Suppressor macrophage treated with lipopolysaccharide for 1 hour (primary cell): ENCODE measurements at places on chromosomes 7 and 10.

DNA sequence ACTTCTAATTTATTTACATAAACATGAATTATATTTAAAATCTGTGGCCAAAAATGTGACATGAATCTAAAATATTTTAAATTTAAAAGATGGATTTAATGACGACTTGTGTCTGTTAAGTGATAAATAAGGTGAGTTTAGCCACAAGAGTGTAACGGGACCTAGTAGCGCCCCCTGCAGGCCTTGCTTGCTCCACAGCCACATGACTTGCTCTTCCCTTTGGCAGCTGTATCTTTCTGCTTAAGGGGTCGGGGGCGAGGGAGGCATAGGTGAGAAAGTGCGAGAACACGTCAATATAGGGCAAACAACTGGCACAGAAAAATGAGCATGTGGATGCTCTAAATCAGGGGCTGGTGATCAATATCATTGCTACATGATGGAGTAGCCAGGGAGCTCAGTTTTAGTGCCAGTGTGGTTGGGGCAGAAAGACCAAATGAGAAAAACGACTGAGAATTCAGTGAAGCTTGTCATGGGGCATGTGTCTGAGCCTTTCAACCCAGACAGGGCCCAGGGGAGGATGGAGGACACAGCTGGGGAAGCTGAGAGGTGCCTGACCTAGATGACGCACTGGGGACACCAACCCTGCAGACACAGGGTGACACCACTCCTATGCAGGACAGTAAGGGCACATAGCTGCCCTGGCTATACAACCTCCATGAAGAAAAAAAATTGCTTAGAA is 49.8 kb downstream of the PAXIP1 start:
- DNase-seq, result peak; percentile 78

- no peak for DNase-seq
Observed at GRCh38 chr10:94288361-94289101, 74.2 kb downstream of the NOC3L start.

DNA sequence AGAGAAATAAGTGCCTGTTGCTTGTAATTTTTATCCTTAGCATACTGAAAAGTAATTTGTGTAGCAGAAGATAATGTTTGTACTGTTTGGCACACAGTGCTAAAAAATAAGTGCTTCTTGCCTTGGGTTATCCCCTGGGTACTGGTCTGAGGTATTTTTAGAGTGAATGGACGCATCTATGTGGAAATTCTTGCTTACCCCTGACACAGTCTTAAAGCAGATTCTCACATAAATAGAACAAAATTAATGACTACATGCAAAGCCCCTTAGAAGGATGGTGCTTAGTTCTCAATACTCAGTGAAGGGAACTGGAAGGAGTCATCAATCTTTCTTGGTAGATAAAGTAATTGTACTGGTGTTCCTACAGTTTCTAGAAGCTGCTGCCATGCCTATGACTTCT is 548.6 kb downstream of the ARL4A start:
- no peak for DNase-seq

DNA sequence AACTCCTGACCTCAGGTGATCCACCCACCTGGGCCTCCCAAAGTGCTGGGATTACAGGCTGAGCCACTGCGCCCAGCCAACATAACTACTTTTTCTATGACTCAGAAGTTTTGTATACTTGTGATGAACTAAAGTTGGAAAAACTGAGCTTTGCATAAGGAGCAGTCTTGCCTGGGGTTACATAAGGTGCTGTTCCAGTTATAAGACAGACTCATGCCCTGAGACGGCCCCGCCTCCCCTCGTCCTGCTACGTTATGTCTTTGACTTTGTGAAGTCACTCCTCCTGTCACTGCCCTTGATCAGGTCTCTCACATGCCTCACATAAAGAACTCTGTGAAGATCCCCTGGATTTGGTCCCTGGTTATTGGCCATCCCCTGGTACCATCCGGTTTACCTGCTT is 40.4 kb upstream of the OPN4 start:
- no peak for DNase-seq

GRCh38 chr10:125004571-125005311 is 62.8 kb downstream of the ZRANB1 start:
- no peak for DNase-seq

DNA sequence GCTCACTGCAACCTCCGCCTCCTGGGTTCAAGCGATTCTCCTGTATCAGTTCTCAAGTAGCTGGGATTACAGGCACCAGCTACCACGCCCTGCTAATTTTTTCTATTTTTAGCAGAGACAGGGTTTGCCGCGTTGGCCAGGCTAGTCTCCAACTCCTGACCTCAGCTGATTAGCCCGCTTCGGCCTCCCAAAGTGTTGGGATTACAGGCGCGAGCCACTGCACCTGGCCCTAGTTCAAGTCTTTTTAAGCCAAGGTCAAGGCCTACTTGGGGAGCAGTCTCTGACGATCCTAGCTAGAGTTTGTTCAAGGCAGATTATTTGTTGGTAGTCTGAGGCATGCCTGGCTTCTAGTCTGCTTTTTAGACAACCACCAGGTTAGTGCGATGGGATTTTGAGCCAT is 709.5 kb upstream of the COBL start:
- DNase-seq, result no peak

GRCh38 chr7:39923091-39923490 is 27.0 kb upstream of the CDK13 start:
- no peak for DNase-seq

DNA sequence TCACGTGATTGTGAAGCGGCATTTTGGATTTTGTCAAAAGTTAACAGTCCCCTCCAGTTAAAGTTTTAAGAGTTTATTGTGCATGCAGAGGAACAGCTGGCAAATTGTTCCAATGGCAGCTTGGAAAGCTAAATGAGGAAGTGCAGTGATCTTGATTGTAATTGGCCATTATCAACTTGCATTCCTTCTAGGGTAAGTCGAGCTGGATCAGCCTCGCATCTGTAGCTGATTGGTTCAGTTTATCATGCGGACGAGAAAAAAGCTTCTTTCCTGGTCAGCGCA is 566 bp downstream of the ZNF789 start:
- peak; percentile 70 for DNase-seq

GRCh38 chr7:234051-234707 is 41.8 kb downstream of the FAM20C start:
- DNase-seq, result no peak

- DNase-seq, result peak; percentile 80
Observed at GRCh38 chr10:91251430-91252056, 31.1 kb downstream of the PCGF5 start.

GRCh38 chr7:81887098-81888090 is 117.5 kb upstream of the HGF start:
- peak; percentile 11 for DNase-seq

GRCh38 chr7:105325216-105325904 is 63.4 kb downstream of the SRPK2 start:
- peak; percentile 68 for DNase-seq

GRCh38 chr10:22630234-22631174 is 83.9 kb downstream of the PIP4K2A start:
- peak; percentile 88 for DNase-seq

DNA sequence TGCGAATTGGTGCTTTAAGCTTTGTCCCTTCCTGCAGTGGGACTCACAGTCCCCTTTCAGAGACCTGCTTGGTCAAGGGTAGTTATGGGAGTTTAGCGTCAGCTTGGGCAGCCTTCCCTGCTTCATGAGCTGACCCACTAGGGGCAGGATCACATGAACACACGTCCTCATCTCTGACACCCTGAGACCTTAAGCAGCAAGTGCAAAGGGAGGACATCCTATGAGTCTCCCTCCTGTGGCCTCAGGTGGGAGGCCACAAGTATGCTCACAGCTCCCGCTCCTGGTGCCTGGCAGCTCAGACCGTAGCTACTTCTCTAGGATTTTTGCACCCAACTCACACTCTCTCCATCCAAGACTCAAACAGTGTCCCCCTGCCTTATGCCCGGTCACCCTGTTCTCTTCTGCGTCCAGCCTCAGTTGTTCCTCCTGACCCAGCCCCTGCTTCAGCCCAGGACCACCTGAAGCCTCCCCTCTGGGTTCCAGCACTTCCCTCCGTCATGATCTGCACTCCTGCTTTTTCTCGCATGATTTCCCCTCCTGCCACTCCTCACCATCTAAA is 136.6 kb upstream of the FAM20C start:
- no peak for DNase-seq

DNA sequence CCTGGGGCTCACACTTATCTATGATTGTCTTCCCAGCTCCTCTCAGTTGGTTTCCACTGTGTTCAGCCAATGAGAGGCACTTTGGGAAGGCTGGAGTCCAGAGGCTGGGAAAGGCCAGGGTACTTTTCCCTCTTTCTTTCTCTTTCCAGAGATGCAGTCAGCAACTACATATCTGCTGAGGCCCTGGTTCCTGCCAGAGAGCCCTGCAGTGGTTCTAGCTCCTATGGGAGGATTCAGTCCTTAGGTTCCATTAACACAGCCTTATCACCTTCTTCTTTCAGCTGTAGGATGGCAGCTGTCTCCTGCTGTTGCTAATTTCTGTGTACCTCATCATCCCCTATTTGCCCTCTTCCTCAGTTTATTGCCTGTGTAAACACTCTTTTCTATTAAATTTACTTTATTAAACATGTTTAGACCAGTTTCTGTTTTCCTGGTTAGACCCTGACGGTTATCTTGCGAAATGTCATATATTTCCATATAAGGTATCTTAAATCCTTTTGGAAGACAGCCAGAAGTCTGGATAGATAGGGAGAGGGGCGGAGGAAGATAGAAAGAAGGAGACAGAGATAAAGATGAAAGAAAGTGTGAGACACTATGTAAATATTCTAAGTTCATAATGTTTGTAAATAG is 100.3 kb downstream of the HGF start:
- DNase-seq, result no peak

- no peak for DNase-seq
Observed at GRCh38 chr10:89942217-89942616, 240.8 kb downstream of the KIF20B start.

- DNase-seq, result no peak
Observed at GRCh38 chr7:43232366-43232765, 119.9 kb downstream of the HECW1 start.

- DNase-seq, result no peak
Observed at GRCh38 chr7:3005257-3005656, 38.4 kb downstream of the CARD11 start.

- no peak for DNase-seq
Observed at GRCh38 chr10:58010073-58010702, 257.5 kb downstream of the IPMK start.

DNA sequence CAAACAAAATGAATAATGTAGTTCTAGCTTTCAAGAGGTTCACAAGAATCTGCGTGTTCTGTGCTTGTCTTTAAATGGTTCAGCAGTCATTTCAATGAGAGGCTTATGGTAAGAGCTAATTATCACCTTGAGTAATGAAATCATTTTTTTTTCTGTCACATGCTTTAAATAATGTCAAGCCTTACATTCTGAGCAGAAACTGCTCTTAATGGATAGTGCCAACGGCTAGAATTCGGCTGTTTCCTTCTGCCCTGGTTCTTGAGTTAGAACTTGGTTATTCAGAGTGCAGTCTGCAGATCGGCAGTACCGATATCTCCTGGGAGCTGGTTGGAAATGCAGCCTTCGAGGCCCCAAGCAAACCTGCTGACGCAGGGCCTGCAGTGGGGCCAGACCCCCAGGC is 316.2 kb downstream of the CAMK1D start:
- no peak for DNase-seq

GRCh38 chr7:4661871-4662270 is 20.2 kb upstream of the FOXK1 start:
- DNase-seq, result no peak

DNA sequence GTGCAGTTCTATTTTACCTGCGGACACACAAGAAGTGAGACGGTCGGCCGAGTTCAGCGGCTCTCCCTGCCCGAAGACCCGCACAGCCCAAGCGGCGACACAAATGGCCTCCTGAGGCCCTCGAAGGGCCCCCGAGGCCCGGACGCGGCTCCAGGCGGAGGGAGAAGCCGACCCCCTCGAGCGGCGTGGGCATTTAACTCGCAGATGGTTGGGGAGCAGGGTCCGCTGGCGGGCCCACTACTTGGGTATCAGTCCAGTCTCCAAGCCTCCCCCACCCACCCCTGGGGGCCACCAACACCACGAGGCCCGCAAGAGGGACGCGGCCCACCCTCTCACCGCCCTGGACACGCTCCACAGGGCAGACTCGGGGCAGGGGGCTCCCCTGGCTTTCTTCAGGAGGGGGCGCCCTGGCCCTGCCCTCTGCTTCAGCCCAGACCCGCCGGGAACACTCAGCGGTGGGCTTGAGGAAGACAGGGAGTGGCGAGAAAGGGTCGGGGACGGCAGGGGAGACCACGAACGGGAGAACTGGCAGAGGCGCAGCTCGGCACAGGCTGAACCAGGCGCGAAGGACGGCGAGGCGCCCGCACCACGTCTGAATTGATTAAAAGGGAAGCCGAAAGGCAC is 1.7 kb downstream of the IGF2BP3 start:
- no peak for DNase-seq

DNA sequence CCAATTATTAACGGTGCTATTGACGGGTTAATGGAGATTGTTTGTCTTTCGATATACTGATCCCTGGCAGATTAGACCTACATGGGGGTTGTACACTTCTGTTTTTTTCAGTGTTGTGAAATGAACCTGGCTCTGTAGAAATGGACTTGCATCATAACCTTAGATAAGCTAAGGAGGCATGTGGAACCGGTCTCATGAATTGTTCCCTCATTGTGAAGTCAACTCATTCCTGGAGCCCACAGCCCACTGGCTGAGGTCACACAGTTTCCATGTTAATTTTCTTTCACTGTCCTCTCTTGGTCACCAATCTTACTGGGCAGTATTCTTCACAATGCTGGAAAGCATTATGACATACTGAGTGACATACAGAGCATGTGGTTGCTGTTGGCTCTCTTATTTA is 202.8 kb downstream of the BMPER start:
- no peak for DNase-seq

- DNase-seq, result no peak
Observed at GRCh38 chr7:44671069-44671468, 64.6 kb downstream of the OGDH start.

- DNase-seq, result no peak
Observed at GRCh38 chr10:97684866-97685394, 2.1 kb downstream of the AVPI1 start.

- no peak for DNase-seq
Observed at GRCh38 chr10:5042922-5043321, 39.3 kb upstream of the AKR1C2 start.
